ENCODE measurements at places on chromosomes 4 and X.

GRCh38 chr4:87317527-87317926 lies 5.2 kb downstream of the HSD17B13 start:
- no peak overlapping the region for H3K27ac ChIP-seq
- no peaks in the 10 kb centered on the region for H3K36me3 ChIP-seq
- no peaks in the 10 kb centered on the region for H3K27me3 ChIP-seq
- H3K4me3 ChIP-seq, result no peak overlapping the region
- H3K4me1 ChIP-seq, result no peaks in the 10 kb centered on the region
- no peak for DNase-seq

DNA sequence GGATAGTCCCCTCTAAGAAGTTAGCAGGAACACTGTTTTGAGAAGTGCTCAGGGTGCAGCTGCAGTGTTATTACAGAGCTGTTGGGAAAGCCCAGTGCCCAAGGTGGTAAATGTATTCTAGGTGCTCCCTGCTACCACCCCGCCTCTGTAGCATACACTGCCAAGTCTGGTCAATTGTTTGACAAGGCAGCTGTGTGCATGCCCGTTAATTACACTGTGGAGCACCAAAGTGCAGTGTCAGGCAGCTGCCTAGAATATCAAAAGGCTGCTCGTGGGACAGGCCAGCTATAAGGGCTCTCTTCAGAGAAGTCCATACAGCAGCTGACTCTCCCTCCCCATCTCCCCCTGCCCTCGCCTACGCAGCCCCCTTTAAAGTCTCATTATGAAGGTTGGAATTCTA lies 99.9 kb upstream of the KLHL13 start:
- no peak for DNase-seq
- no peak overlapping the region for H3K4me3 ChIP-seq
- no peak overlapping the region for H3K27ac ChIP-seq
- H3K36me3 ChIP-seq, result no peaks in the 10 kb centered on the region

DNA sequence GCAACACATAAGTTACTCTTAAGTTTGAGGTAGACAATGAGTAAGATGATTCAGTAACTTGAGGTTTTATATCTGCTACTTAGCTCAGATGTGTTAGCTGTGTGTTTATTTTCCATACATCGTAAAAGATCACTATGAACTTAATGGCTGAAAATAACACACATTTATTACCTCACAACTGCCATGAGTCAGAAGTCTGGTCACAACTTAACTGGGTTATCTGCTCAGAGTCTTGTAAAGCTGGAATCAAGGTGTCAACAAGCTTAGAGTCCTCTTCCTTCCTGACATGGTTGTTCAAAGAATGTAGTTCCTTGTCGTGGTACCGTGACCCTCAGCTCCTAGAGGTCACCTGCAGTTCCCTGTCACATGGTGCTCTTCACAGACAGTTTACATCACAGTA lies 204.9 kb upstream of the MAGEB2 start:
- H3K27me3 ChIP-seq, result no peaks in the 10 kb centered on the region
- no peaks in the 10 kb centered on the region for H3K36me3 ChIP-seq
- no peaks in the 10 kb centered on the region for H3K4me1 ChIP-seq
- H3K27ac ChIP-seq, result no peak overlapping the region
- no peak for DNase-seq

DNA sequence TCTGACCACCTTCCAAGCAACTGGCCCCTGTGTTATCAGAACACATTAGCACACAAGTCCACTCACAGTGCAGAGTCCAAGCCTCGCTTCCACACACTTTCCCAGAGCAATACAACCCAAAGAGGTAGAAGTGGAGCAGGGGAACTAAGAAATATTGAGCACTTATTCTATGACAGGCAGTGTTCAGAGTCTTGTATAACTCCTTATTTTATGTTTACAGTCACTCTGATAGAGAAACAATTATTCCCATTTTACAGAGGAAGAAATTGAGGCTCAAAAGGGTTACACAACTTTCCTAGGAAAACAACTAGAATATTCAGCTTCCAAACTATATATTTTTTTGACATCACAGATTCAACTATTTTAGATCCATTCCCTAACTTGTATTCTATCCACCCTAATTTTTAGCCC lies 18.3 kb upstream of the TMEM154 start:
- H3K4me3 ChIP-seq, result no peak overlapping the region
- peaks cover 8% of the 10 kb centered on the region for H3K4me1 ChIP-seq
- no peak overlapping the region for H3K27ac ChIP-seq
- DNase-seq, result no peak
- H3K36me3 ChIP-seq, result no peaks in the 10 kb centered on the region
- H3K27me3 ChIP-seq, result peaks cover 14% of the 10 kb centered on the region

GRCh38 chrX:20350596-20350995 lies 83.9 kb upstream of the RPS6KA3 start:
- H3K27me3 ChIP-seq, result no peaks in the 10 kb centered on the region
- H3K36me3 ChIP-seq, result no peaks in the 10 kb centered on the region
- no peak overlapping the region for H3K27ac ChIP-seq
- peaks cover 8% of the 10 kb centered on the region for H3K4me1 ChIP-seq
- no peak for DNase-seq

GRCh38 chrX:38312436-38312835 lies 14.9 kb downstream of the RPGR start:
- H3K36me3 ChIP-seq, result peaks cover 20% of the 10 kb centered on the region
- no peak overlapping the region for H3K27ac ChIP-seq
- DNase-seq, result no peak
- no peak overlapping the region for H3K4me3 ChIP-seq

DNA sequence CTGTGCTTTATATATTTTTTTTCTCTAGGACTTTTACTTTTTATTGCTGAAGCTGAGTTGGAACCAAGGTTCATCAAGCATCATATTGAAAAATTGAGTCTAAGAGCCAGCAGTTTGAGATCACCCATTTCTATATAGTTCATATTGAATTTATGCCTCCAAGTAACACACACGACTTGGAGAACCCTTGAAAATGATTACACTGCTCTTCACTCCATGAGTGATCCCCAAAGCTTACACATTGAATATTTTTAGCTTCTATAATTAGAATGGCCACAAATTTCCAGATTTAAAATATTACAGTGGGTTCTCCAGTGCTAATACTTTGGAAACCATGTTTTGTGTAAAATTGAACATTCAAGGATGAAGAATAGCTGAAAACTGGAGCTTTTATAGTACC lies 144.4 kb upstream of the SLC4A4 start:
- no peak for DNase-seq
- H3K36me3 ChIP-seq, result peaks cover 28% of the 10 kb centered on the region
- H3K27ac ChIP-seq, result peak overlapping the region; percentile 43
- peaks cover 36% of the 10 kb centered on the region for H3K4me1 ChIP-seq
- no peak overlapping the region for H3K4me3 ChIP-seq

Data from progenitor cell of endocrine pancreas (in vitro differentiated cells).